Nephron progenitor cell (in vitro differentiated cells): ENCODE measurements at places on chromosomes 4 and X.

GRCh38 chrX:153592966-153593688 lies 5.8 kb downstream of the CCNQ start:
- DNase-seq: no peak

DNA sequence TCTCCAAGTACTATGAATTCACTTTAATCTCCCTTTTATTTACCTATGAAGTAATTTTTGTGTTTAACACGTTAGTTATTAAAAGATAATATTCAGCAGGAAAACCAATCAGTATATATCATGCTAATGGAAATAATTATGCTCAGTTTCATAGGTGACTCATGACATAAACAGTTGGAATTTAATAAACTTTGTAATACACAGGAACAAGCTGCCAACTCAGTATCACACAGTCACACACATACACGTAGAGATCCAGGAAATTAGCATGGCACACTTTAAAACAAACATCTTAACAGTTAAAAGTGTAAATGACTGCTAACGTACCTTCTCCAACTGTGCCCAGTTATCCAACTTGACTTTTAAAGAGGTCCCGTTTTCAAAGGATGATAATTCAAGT lies 2.3 kb downstream of the SPATA4 start:
- DNase-seq: no peak

- DNase-seq: no peak
Measured at GRCh38 chrX:43985511-43985910, 12.3 kb upstream of the NDP start.

GRCh38 chr4:168408620-168409019 lies 71.7 kb downstream of the DDX60L start:
- no peak for DNase-seq

DNA sequence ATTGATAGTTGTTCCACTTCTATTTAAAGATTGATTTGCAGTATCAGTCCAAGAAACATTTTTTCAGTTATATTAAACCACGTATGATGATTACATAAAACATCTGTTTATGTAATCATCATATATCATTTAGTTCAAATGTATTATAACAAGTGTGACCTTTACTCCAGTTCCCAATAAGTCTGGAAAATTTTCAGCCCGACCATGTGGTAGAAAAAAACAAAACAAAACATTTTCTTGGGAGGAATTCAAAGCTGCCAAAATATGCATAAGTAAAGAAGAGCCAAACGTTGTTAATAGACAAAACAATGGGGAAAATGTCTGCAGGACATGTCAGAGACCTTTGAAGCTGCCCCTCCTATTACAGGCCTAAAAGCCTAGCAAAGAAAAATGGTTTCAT lies 709.1 kb downstream of the FAT4 start:
- no peak for DNase-seq

- no peak for DNase-seq
Measured at GRCh38 chr4:8318509-8318908, 49.0 kb downstream of the HTRA3 start.

- no peak for DNase-seq
Measured at GRCh38 chr4:148426643-148427042, 15.6 kb downstream of the NR3C2 start.

- peak; percentile 11 for DNase-seq
Measured at GRCh38 chrX:49001521-49002090, 458 bp downstream of the GRIPAP1 start.

- DNase-seq: no peak
Measured at GRCh38 chr4:20682853-20683252, 17.4 kb upstream of the PACRGL start.

GRCh38 chrX:16445166-16445752 lies 204.7 kb upstream of the S100G start:
- peak; percentile 49 for DNase-seq

- no peak for DNase-seq
Measured at GRCh38 chr4:182770259-182770995, 146.8 kb downstream of the DCTD start.

DNA sequence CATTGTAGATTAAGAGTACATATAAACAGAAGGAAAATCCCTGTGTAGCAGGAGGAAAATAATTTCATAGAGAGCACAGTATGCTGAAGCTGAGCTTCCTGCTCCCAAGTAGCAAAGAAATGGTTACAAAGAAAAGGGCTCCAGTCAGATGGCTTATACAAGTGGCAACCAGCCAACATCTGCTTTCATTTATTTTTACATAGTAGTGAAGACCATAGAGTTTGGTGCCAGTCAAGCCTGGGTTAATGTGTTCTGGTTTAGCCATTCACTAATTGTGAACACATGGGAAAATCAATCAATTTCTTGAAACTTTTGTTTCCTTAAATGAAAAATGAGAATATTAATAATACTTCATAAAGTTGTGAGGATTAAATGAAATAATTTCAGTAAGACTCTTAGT lies 111.3 kb upstream of the ELOVL6 start:
- no peak for DNase-seq

DNA sequence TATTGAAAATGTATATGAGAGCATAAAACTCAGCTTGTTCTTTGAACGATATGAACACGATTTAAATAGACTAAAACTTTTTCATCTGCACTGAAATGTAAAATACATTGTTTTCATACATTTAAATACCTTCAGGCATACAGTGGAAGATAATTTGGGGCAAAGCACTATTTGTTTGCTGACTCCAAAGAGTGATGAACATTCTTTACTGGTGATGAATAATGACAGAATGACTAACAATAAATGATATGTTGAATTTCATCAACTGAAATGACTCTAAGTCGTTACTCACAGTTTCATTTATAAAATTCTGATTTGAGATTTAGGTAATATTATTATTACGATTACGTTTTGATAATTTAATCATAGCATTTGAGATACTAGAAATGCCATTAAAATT lies 1160.1 kb downstream of the NLGN4X start:
- no peak for DNase-seq

DNA sequence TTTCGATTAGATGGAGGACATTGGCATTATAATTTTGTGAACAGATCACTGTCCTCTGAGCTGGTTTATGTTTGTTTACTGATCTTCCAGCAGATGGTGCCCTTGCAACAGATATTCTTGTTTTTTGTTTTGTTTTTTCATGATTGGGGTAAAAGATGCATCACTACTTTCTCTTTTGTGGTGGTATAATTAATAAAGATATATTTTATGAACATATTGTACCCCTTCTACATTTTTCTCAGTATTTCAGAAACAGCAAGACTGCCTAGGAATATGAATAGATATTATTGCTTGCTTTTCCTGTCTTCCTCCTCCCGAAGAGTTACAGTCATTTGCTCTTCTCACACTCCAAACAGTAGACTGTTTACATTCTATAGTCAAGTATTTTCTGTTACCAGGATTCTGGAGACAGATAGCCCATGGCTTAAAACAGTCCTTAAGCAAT lies 905.2 kb downstream of the TRAM1L1 start:
- DNase-seq: no peak

DNA sequence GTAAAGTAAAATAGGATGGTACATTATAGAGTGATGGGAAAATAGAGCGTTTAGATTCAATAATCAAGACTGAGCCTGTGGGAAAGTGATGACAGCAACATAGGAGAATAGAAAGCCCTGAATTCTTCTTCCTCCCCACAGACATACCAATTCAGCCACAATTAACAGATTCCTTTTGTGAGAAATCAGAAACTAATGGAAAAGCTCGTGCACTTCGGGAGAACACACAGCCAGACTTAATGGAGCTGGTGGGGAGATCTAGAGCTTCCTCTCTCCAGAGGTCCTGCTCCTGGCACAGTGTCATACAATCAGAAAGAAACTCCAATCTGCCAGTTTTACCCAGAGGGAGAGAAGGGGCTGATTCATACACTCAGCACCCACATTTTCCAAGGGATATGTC lies 676.3 kb upstream of the BOD1L1 start:
- DNase-seq: no peak

- DNase-seq: no peak
Measured at GRCh38 chr4:26884486-26884988, 23.9 kb downstream of the STIM2 start.

DNA sequence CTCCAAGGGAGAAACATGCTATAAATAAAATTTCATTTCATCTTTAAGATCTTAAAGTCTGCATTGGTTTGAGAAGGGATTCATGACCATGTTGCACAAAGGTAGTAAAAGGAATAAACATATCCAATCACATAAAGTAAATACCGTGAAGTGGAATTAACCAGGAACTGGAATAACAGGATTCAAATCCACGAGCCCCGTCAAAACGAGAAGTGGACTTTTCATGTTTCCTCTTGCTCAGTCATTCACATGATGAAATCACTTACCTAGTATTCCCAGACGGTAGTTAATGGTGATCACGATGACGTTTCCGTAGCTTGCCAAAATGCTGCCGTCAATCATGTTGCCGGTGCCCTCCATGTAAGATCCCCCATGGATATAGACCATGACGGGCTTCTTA lies 199.7 kb downstream of the NLGN4X start:
- no peak for DNase-seq

DNA sequence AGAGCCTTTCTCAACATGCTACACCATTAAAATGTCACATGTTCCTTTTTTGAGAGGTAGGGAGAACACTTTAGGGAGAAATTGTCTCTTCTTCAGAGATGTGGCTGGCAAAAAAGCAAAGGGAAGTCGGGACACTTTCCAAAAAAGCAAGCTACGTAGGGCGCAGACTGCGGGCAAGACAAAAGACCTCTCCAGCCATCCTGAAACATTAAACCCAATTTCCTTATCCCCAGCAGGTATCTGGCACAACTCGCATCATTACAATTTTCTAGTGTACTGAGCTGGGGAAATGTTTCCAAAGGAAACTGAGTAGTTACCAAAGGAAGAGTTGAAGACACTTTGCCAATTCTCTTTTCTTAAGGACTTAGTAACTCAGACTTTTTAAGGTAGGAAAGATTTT lies 116.0 kb downstream of the PACRGL start:
- no peak for DNase-seq

DNA sequence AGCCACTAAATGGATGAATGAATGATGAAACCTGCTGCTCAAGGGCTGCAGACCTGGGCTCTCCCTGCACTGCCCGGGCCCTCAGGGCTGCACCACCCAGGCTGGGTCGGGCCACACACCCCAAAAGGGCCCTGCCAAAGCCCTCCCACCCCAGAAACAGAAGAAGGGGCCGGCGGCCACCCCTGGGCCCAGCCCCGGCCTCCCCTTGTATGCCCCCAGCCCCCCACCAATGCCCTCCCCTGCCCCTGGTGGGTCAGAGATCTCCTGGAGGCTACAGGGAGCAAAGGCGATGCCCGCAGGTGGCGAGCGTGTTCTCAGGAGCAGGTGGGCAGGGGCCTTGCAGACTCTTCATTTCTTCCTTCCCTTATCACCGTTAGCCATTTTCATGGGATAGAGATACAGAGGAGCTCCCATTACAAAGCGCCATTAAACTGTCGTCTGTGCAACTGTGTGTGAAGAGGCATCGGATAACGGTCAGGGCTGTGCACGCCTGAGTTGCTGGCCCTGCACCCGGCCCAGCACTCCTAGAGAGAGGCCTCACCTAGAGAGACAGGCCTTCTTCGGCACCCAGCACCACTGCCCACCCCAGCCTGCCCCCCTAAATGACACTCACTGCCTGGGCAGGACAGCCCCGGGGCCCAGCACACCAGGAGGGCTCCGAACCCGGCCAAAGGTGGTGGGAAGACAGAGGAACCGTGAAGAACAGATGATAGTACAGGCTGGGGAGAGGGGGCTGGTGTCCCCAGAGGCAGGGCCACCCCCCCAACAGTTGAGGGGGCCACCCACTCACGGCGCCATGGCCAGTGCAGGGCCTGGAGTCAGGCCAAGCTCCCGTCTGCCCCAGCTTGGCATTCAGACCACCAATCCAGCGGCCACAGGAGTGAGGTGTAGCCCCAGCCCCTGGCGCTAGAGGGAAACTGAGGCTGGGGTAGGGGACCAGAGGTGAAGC lies 133.7 kb downstream of the FAM53A start:
- DNase-seq: peak; percentile 63

- no peak for DNase-seq
Measured at GRCh38 chr4:5146248-5146647, 95.0 kb downstream of the STK32B start.

- DNase-seq: no peak
Measured at GRCh38 chrX:64176876-64177275, 28.6 kb downstream of the AMER1 start.

GRCh38 chr4:1992468-1993168 lies 16.2 kb downstream of the NELFA start:
- DNase-seq: peak; percentile 38

DNA sequence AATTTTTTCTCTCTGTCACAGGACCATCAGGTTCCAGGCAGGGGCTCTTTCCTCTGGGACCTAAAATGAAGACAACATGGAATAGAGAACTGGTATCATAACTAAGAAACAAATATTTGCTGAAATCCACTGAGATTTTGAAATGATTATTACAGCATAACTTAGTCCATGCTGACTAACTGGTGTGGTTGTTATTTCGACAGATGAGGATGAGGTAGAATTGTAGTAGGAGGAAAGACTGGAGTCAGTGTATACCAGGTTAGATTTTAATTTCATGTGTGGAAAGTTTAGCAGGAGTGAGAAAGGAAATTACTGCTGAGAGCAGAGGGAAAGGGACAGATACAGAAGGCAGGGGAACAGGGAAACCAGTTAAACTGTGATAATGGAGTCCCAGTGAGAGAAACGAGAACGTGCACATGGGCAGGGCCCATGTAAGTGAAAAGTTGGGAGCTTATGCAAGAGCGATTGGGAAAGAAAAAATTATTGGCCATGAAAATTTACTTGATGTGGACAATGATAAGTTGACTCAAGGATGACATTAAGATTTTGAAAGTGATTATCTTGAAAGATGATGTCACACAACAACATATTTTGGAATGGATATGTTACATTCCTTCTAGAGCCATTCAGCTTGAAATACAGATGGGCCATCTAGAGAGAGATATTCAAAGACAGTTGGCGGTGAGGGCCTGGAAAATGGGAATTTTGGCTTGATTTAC lies 98.7 kb upstream of the DDIT4L start:
- no peak for DNase-seq

DNA sequence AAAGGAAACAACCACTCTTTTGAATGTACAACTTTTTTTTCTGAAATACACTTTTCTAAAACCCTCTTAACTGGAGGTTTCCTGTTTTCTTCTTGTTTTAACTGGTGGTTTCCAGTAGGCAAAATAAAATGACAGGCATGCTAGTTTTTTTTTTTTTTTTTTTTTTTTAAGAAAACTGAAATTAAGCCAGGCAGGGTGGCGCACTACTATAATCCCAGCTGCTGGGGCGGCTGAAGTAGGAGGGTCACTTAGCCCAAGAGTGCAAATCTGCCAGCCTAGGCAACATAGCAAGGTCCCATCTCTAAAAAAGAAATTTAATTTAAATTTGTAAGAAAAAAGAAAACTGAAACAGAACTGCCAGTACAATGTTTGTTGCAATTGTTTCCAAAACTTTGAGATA lies 44.0 kb downstream of the TMEM144 start:
- DNase-seq: no peak

- DNase-seq: no peak
Measured at GRCh38 chr4:68929076-68929737, 22.4 kb downstream of the UGT2A3 start.
